Activated gamma-delta T cell treated with Interleukin-2 at 50 U/mL for 16 hours (primary cell): ENCODE measurements at places on chromosomes 12 and 14.

GRCh38 chr12:5907807-5908206 lies 37.3 kb downstream of the ANO2 start:
- DNase-seq: no peak

GRCh38 chr14:50044042-50044651 lies 72.2 kb downstream of the VCPKMT start:
- DNase-seq: no peak

DNA sequence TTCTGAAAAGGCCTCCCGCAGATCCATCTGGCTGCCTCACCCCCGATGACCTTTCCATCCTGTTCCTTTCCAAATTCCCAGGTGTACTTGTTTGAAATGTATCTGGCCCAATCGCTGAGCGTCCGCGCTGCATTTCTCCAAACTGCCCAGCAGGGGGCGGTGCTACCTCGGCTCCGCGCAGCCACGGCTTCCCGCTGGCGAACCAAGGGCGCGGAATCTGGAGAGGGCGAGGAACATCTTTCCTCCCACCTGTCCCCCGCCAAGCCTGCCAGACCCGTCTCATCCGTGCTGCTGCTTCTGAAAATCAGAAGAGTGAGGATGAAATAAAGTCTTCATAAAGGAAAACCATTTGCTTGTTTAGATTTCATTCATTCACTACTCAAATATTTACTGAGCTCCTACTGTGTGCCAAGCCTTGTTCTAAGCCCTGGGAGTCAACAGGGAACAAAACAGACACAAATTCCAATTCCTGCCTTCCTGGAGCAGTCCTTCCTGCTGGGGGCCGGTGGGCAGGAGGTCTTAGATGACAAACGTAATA lies 16.8 kb upstream of the MYL2 start:
- peak; percentile 43 for DNase-seq

GRCh38 chr14:67663633-67664032 lies 10.8 kb downstream of the VTI1B start:
- no peak for DNase-seq

GRCh38 chr12:592024-592505 lies 71.2 kb downstream of the NINJ2 start:
- DNase-seq: no peak

DNA sequence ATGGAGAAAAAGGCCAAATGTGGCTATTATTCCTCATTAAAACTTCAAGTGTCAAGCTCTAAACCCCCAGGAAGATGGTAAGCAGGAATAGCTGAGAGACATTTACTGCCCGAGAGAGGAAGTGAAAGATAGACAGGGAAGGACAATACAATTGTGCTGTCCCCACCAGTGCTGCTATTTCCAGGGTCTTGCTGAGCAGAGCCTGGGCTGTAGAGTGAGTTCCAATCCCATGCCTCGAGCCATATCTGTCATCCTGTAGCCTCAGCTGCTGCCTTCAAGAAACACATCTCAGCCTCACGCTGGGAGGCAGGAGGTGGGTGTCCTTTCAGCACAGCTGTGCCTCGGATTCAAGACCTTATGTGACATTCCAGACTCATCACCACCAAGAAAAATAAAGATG lies 114.0 kb downstream of the RPAP3 start:
- DNase-seq: no peak

- no peak for DNase-seq
These were observed 2.9 kb downstream of the GSG1 start for GRCh38 chr12:13100605-13100881.
